ENCODE measurements at places on chromosomes 12 and 14.
A peak's percentile ranks its signal among the peaks of the same experiment; 100 is the strongest.

- DNase-seq, result peak; percentile 19
Measured at GRCh38 chr14:21711360-21711961, 37.8 kb upstream of the OR4E1 start.

DNA sequence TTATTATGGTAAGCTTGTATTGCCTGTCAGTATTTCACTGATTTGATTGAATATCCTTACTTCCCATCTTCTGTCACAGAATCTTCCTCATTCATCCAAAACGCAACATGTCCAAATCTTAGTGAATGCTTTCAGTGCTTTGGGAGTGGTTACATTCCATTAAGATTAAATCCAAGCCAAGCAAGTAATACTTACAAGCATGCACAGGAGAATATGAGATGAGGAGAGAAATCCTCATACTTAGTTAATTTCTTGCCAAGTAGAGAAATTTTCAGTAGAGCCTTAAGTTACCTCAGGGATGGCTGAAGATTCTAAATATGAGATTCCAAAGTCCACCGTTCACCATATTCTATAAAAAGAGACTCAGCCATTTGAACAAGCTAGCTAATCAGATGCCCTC is 316.0 kb downstream of the RAD51B start:
- no peak for DNase-seq

DNA sequence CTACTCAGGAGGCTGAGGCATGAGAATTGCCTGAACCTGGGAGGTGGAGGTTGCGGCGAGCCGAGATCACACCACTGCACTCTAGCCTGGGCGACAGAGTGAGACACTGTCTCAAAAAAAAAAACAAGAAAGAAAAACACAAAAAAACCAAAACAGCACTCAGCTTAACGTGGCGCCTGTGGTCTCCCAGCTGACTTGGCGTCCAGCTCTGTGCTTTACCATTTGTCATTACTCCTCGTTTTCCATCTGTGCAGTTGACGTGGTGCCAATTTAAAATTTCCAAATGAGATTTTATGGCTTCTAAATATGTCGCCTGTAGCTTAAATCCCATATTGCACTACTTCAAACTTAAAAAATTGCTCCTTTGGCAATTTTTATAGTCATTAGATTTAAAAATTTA is 2.0 kb downstream of the MGP start:
- DNase-seq, result no peak

DNA sequence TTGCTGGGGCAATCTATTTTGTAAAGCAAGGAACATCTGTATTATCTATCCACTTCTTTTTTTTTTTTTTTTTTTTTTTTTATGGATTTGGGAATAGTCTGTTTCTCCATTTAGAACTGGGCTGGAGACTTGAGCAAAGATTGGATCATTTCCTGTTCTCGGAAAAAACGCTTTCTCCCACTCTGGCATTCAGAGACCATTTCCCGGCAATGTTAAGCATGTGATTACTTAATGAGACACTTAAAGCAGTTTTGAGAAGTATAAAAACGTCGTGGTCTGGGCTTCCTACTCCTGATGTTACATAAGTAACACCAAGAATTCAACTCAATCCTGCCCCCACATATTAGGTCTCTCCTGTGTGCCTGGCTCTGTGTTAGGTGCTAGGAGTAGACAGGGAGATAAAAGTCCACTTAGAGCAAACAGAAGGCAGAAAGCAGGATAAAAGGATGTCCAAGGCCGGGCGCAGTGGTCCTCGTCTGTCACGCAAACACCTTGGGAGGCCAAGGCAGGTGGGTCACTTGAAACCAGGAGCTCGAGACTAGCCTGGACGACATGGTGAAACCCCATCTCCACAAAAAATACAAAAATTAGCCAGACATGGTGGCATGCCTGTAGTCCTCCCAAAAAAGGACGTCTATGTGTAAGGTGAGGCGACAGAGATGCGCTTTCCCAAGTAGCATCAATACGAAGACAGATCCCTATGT is 152.1 kb upstream of the GSC start:
- no peak for DNase-seq

DNA sequence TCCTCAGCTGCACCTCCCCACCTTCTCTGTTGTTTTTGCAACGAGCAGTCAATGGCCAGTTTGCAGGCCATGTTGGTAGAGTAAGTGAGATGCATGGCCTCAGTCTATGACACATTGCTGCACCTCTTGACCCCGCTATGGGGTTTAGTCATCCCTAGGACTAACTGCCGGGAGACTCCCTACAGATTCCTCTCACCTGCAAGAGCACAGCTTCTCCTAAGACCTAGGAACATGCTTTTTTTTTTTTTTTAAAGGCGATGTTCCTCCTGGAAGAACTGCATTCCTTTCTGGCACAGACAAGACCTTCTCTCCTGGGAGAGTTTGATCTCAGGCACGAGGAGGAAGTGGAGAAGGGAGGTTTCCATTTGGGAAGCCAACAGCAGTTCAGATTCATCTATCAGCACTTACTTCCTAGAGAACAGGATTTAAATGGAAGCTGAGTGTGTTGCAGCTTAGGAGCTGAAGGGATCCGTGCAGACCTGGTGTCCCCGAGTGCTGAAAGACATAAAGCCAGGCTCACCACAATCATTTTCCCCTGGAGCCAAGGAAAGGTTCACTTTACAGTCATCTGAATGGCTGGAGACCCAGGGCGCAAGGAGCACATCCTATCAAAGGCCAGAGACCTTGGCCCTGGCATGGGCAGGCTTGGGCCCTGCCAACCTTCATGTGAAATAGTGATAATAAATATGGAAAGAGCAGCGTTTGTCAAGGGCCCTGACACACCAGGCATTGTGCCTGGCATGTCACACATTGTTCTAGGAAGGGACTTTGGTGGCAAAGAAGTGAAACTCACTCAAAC is 104.1 kb downstream of the LGMN start:
- no peak for DNase-seq

- no peak for DNase-seq
Measured at GRCh38 chr14:105843444-105844046, 317.2 kb downstream of the TMEM121 start.

- no peak for DNase-seq
Measured at GRCh38 chr12:34607520-34608195, 585.4 kb downstream of the ALG10 start.

DNA sequence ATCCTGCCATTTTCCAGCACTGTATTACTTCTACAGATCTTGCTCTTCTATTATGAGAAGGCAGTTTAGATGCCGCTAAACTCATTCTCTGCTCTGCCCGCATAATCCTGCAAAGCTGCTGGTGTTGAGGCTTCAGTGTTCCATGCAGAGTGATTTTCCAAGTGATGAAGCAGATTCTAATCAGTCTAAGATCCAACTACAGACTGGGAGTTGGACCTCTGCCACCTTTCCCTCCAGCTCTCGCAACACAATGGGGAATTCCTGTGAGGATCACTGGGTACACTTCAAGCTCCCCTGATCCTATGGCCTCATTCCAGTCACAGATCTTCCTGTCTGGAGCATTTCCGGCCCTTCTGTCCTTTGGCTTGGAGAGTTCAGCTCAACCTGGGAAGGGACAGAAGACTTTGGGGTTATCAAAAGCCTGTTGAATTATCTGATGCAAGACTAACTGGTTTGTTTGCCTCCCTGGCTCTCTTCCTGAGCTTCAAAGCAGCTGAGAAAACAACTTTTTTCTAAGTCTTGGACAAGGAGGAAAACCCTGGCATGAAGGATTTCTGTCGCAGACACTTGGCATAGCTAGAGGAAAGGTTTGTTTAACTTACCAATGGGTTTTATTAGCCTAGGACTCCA is 333.9 kb downstream of the ZFP36L1 start:
- no peak for DNase-seq

DNA sequence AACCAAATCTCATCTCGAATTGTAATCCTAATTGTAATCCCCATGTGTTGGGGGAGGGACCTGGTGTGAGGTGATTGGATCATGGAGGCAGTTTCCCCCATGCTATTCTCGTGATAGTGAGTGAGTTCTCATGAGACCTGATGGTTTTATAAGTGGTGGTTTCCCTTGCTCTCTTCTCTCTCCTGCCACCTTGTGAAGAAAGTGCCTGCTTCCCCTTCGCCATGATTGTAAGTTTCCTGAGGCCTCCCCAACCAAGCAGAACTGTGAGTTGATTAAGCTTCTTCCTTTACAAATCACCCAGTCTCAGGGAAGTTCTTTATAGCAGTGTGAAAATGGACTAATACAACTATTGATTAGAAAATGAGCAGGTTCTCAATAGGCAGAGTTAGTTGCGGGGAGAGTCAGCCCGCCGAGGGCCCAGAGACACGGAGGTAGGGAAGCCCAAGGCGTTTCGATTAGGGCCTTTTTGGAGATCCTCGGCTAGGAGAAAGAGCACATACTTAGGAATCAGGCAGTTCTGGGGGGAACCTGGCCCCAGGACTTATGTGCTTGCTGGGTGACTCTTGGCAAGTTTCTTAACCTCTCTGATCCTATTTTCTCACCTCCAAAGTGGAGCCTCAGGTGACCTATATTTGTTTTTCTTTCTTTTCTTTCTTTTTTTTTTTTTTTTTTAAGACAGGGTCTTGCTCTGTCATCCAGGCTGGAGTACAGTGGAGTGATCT is 65.7 kb downstream of the MVK start:
- DNase-seq, result no peak

- no peak for DNase-seq
Measured at GRCh38 chr14:90453401-90453951, 56.6 kb downstream of the CALM1 start.

- DNase-seq, result no peak
Measured at GRCh38 chr14:94751321-94751720, 18.6 kb downstream of the GSC start.

DNA sequence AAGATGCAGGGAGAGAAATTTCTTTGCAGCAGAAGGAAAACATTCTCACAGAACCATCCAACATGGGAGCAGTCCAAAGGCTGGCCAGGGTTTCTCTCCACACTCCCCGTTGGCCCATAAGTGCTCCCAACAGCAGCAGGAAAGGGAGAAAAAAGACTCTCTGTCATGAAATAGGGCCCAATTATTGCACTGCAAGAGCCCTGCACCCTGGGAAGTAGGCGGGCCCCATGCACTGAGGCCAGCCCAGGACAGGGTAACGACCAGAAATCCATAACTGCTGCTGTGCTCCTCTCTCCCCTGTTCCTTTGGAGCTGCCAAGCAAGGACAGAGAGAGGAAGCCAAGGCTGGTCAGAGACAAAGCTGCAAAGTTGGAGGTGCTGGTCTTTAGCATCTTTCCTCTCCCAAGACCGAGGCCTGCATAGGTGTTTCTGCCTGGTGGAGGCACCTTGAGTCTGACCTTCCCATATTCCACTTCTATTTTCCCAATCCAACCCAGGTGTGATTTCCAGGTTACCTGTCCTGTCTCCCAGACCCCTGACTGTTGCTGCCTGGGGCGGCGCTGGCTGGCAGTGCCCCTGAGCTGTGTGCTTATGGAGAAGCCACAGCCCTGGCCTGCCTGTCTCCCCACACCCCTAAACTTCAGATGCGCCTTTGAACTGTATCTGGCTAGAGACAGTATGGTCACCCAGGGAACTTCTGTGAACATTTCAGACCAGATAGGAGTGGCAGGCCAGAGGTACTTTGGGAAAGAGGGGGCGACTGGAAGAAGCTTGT is 6.8 kb downstream of the GALNT16 start:
- DNase-seq, result no peak

GRCh38 chr12:53060064-53060720 is 10.3 kb downstream of the TNS2 start:
- DNase-seq, result no peak

DNA sequence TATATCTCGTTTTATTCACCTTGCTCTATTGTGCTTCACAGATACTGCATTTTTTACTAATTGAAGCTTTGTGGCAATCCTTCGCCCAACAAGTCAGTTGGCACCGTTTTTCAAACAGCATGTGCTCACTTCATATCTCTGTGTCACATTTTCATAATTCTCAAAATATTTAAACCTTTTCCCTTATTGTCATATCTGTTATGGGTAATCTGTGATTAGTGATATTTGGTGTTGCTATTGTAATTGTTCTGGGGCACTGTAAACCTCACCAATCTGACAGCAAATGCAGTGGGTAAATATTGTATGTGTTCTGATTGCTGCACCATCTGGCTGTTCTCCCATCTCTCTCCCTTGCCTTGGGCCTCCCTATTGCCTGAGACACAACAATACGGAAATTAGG is 191.3 kb downstream of the BTG1 start:
- no peak for DNase-seq

DNA sequence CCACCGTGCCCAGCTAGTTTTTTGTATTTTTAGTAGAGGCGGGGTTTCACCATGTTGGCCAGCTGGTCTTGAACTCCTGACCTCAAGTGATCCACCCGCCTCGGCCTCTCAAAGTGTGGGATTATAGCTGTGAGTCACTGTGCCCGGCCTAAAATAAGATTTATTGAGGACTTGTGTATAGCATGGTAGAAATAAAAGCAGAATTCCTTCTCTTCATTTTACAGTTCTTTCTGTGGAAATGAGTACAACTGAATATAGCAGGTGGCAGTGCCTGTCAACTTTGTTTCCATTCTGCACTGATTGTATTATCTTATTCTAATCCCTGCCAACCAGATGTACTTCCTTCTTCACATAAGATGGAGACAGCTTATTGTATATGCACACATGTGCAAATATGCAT is 41.0 kb downstream of the DIP2B start:
- DNase-seq, result no peak

DNA sequence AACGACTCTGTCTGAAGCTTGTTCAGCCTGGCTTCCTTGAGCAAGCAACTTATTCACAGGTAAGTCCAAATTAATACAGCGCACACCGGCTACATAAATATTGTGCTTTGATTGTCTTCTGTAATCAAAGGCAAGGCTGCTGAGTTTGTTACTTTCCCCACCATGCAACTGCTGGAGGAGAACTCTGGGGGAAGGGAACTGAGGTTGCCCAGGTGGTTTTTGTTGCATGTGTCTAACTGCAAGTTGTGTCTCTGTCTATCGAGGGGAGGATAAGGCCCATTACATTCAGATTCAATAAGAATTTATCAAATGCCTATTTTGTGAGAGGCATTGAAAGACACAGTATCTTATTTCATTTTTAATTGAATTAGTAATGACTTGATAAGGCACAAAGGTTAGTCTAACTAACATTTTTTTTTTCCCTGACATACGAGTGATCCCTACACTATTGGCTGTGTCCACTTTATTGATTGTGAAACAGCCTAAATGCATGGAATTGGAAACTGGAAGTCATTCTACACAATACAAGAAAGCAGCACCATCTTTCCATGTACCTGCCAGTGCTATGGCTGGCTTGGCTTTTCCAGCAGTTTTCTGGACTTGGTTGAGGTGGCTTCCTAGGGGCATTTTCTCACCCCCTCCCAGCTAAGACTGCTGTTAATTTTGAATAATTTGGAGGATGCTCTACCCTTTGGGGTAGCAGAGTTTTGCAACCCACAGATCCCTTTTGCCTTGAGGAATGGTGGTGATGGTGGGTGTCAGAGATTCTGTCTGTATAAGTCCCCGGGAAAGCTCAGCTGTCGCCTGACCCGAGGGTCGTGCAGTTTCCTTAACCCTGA is 951 bp upstream of the CHST11 start:
- no peak for DNase-seq

- DNase-seq, result no peak
Measured at GRCh38 chr14:62763951-62764350, 281.3 kb downstream of the KCNH5 start.

DNA sequence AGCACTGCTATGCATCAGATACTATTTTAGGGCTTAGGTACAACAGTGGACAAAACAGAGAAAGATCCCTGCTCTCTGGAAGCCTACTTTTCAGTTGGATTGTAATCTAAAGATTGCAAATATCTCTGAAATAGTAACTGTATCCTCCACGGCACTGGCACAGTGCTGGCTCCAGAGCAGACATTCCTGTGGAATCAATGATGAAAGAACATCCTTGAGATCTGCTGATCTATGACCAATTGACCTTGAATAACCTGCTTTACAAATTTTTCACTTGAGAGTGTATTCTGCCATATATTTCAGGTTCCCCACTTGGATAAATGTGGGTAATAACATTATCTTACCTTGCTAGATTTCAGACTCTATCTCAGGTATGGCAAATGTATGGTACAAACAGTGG is 3.2 kb downstream of the STAB2 start:
- DNase-seq, result no peak

- no peak for DNase-seq
Measured at GRCh38 chr12:120350576-120351350, 18.2 kb downstream of the MSI1 start.
